ENCODE measurements at places on chromosomes 6 and 20. TPM values are rescaled to one million over a fixed set of nuclear protein-coding genes. Genes with fewer than 3 reads are reported as not detected.
A peak's percentile ranks its signal among the peaks of the same experiment; 100 is the strongest.

The IL20RA gene
- total RNA-seq: 6.7 TPM

The ACAT2 gene
- total RNA-seq: 5.2 TPM

The BLOC1S5 gene
- total RNA-seq: 8.1 TPM

The ELOVL4 gene
- total RNA-seq: 0.41 TPM

The SLC4A11 gene
- total RNA-seq: 0.14 TPM

The RFX6 gene
- not detected for total RNA-seq

The DZANK1 gene
- total RNA-seq: 1.1 TPM

The ADNP gene
- total RNA-seq: 30.3 TPM

The SYCP2 gene
- 1.4 TPM for total RNA-seq

The CRISP3 gene
- total RNA-seq: not detected

The UBR2 gene
- 31.3 TPM for total RNA-seq

The MMUT gene
- 32.7 TPM for total RNA-seq

DNA sequence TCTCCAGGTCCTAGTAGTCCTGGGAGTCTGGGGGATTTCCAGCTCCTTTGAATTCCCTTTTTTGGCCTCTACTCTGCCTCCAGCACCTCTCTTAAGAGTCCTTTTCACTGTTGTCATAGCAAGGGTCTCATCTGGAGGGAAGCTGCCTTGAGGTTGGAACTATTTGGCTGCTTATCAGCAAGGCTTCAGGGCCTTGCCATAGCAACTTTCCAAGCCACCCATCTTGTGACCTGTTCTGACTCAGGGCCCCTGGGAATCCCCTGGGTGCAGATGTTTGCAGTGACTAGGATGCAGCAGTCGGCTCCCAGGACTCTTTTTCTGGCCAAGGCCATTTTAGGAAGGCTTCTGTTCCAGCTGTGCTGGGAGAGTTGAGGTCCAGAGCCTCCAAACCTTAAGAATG is 12.4 kb downstream of the PKIG start:
- DNase-seq: no peak

DNA sequence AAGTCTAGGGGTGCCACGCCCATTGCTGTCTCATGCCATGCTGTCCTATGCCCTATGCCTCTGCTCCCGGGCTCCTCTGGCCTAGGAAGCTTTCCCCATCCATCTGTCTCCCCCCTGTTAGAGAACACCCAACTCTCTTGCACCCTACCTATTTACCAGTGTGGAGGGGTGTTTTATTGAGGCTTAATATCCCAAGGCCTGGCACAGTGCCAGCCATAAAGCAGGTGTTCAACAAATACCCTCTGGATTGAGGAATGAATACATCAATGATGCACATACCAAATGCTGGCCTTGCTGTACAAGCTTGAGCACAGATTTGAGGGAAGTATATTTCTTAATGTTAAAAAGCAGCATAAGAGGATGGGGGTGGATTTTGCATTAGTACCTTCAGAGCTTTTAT is 38.3 kb downstream of the METTL24 start:
- DNase-seq: no peak

DNA sequence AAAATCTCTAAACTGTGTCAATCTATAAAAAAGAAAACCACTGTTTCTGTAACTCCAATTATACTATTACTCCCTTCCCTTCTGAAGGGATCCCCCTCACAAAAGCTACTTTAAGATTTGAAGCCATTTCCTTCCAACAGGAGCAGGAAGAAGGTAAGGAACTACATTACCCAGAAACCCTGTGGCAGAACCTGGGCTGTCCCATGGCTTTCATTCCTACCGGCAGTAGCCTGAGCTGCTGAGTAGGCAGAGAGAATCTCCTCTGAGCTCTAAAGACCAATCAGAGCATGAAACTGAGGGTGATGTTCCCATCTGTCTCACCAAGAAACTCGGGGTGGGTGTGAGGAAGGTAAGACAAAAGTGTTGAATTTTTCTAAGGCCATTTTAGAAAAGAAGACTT is 108.0 kb upstream of the LRFN2 start:
- no peak for DNase-seq

GRCh38 chr6:137550535-137550934 is 56.3 kb upstream of the OLIG3 start:
- DNase-seq: no peak

DNA sequence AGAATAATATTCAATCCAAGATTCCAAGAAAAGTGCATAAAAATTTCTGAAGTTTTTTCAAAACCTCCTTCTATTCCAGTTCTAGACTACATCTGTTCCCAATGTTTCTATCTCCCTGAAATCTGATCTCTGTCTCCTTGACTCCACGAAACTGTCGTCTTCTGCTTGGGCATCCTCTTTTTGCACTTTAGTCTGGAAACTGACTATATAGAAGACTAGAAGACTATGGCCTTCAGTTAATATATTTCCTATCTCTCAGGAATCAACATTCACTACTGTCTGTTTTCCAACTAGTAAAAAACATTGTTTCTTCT is 745.4 kb upstream of the ADGRB3 start:
- no peak for DNase-seq

DNA sequence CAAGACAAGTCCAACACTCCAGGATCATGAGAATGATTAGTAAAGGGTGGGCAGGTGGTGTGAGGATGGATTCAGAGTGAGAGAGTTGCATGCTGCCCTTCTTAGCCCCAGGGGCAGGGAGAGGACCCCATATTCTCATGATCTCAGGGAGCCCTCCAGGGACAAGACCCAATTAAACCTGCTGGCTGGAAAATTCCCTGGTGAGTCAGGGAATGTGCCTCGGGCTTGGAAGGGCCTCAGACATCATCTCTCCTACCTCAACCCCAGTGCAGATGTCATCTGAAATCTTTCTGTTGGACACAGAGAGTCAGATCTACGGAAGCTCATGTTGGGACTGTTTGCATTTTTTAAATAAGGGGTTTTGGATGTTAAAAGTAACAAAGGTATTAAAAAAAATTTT is 9.2 kb upstream of the SIRPD start:
- DNase-seq: no peak

GRCh38 chr6:4402477-4402976 is 267.2 kb upstream of the ECI2 start:
- DNase-seq: peak; percentile 68

GRCh38 chr6:149380523-149380922 is 19.5 kb upstream of the SUMO4 start:
- no peak for DNase-seq

DNA sequence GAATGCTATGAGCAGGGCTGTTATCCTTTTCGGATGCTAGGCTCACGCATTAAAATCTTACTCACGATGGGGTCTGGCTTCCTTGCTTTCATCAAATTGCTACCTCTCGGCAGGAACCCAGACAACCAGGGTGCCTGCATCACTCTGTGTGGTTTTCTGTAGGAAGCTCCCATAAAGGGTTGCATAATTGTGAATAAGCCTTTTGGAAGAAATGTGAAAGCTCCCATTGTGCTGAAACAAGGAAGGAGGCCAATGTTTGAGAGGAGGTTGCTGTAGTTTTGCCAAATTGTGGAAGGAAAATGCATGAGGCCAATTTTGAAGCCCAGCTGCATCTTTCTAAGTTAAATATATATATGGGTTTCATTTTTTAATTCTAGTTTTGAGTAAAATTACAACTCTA is 615.5 kb downstream of the C6orf118 start:
- no peak for DNase-seq

- peak; percentile 56 for DNase-seq
Observed at GRCh38 chr20:63091901-63092659, 85.3 kb upstream of the BHLHE23 start.

GRCh38 chr6:143750877-143751276 is 73.1 kb downstream of the PHACTR2 start:
- DNase-seq: no peak

DNA sequence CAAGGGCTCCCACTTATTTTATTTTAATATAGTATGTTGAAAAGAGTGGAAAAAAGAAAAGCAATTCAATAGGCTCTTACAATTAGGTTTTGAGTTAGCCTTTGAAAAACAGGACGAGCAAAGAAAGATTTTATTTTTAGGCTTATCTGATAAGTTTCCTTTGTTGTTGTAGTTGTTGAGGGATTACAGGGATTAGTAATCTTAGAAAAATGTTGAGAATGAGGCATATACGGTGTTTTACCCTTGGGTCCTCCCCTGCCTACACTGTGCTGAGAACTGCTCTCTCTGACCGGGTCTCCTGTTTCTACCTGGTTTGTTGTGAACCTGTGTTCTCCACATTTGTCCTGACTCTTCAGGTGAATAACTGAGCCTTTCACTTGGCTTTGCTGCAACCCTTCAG is 16.7 kb downstream of the TRAPPC3L start:
- no peak for DNase-seq

- no peak for DNase-seq
Observed at GRCh38 chr6:142975365-142975764, 30.4 kb upstream of the HIVEP2 start.

DNA sequence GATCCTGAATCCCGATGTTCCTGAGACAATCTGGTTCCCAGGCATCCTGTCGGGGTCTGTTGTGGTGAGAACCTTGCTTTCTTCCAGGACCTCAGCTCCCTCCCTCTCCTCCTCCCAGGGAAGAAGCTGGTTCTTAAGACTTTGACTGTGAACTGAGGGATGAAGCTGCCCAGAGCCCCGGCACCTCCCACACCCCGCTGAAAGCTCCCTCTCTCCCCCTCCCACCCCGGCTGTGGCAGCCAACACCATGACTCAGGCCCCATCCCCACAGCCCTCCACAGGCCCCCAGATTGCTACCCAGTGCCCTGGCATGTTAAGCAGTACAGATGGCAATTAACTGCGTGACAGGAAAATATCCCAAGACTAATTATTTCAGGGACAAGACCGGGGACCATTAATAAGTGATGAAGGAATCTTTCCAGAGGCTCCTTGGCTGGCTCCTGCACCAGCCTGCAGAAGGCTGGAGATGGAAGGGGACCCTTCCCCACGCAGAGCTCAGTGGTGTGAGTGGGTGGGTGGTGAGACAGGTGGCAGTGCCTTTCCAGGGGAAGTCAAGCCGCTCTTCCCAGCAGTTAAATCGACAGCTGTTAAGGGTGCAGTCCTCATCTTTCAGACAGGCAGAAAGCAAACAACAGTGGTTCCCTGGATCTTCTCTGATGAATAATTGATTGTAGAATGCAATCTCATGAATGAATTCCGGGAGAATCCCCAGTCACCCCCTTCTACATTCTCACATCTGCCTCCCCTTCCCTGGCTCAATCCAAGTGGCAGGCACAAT is 237.9 kb downstream of the LRFN2 start:
- DNase-seq: no peak

DNA sequence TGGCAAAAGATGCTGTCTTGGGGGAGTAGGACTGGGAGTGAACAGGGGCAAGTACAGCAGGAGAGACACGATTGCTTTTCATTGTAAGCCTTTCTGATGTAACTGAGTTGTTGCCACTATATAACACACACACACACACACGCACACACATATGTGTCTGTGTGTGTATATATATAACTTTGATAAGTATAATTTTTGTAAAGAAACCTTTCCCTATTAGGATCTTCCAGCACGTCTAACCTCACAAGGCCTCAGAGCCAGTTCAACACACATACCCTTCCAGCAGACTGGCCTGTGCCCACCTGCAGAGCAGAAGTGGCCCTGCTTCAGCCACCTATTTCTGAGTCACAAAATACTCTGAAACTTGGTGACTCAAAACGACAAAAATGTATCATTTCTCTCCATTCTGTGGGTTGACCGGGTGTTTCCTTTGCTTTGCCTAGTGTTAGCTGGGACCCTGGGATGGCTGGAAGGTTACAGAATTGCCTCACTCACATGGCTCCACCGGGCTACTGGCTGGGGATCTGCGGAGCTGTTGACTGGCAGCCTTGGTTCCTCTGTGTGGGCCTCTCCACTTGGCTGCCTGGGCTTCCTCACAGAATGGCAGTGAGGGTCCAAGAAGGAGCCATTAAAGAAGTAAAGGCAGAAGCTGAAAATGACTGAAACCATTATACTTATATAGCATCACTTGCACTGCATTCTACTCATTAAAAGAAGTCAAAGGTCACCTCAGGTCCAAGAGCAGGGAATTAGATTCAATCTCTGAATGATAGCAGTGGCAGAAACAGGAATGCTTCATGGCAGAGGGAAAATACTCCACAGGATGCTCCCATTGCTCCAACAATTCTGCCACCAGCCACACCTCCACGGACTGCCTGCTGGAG is 126.4 kb downstream of the BANF2 start:
- no peak for DNase-seq

- DNase-seq: no peak
Observed at GRCh38 chr6:110629153-110629552, 152.7 kb upstream of the SLC22A16 start.

- DNase-seq: no peak
Observed at GRCh38 chr20:38395165-38395564, 40.0 kb downstream of the SNHG17 start.

- no peak for DNase-seq
Observed at GRCh38 chr6:52330470-52330869, 31.5 kb upstream of the PAQR8 start.

GRCh38 chr20:45299786-45300185 is 6.9 kb upstream of the RBPJL start:
- DNase-seq: no peak

- no peak for DNase-seq
Observed at GRCh38 chr6:1622851-1623768, 13.4 kb downstream of the FOXC1 start.

GRCh38 chr20:59149678-59150504 is 13.7 kb upstream of the ZNF831 start:
- peak; percentile 66 for DNase-seq

DNA sequence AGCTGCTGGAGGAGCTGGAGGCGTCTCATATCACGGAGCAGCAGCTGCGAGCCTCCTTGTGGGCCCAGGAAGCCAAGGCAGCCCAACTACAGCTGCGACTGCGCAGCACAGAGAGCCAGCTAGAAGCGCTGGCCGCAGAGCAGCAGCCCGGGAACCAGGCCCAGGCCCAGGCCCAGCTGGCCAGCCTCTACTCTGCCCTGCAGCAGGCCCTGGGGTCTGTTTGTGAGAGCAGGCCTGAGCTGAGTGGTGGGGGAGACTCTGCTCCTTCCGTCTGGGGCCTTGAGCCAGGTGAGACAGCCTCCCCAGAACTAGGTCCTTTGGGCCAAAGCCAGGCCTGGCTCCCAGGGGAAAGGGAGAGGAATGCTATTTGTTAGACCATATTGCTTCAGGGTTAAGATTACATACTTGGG is 31.7 kb downstream of the C20orf173 start:
- peak; percentile 87 for DNase-seq

DNA sequence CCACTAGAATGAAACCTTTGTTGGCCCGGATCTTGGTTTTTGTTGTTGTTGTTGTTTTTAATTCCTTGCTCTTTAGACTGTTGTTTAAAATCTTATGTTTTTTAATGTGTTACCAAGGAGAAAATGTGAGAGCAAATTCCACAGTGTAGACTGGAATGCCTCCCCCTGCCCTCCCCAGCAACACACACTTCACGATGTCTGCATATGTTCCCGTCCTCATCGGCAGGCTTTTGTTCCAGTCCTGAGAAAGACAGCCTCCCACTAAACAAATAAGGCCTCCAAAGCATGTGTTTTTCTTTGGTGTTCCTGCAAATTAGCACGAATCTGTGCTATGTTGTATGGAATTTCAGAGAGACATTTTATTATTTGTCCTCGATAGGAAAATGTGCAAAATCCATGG is 263.3 kb upstream of the QKI start:
- DNase-seq: no peak
